ENCODE measurements at places on chromosomes 2 and 18.

GRCh38 chr2:179224361-179224760 is 40.3 kb downstream of the SESTD1 start:
- no peak for DNase-seq

DNA sequence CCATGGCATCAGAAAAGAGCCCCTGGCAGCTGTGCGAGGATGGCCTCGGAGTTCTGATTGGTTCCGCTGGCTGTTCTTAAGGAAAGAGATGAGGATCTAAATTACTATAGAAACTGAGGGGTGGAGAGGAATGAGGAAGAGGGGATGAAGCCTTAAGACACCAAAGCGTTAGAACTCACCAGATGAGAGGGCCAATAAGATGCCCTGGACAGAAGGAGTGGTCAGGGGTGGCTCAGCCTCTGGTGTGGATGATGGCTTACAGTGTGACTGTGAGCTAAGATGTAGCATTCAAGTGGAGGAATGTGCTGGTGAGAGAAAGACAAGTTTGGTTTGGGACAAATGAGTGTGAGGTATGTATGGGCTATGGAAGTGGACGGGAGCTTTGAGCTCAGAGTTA is 97.8 kb downstream of the ZFP36L2 start:
- no peak for DNase-seq

- no peak for DNase-seq
These were observed 124.8 kb upstream of the NYAP2 start for GRCh38 chr2:225274751-225275150.

GRCh38 chr2:42519624-42520023 is 25.8 kb upstream of the KCNG3 start:
- DNase-seq, result no peak

Data from CD4-positive, alpha-beta T cell treated with Interleukin-12 subunit alpha and Interleukin-12 subunit beta, for 1 hour (primary cell).